ENCODE measurements at places on chromosomes 2 and 18.

DNA sequence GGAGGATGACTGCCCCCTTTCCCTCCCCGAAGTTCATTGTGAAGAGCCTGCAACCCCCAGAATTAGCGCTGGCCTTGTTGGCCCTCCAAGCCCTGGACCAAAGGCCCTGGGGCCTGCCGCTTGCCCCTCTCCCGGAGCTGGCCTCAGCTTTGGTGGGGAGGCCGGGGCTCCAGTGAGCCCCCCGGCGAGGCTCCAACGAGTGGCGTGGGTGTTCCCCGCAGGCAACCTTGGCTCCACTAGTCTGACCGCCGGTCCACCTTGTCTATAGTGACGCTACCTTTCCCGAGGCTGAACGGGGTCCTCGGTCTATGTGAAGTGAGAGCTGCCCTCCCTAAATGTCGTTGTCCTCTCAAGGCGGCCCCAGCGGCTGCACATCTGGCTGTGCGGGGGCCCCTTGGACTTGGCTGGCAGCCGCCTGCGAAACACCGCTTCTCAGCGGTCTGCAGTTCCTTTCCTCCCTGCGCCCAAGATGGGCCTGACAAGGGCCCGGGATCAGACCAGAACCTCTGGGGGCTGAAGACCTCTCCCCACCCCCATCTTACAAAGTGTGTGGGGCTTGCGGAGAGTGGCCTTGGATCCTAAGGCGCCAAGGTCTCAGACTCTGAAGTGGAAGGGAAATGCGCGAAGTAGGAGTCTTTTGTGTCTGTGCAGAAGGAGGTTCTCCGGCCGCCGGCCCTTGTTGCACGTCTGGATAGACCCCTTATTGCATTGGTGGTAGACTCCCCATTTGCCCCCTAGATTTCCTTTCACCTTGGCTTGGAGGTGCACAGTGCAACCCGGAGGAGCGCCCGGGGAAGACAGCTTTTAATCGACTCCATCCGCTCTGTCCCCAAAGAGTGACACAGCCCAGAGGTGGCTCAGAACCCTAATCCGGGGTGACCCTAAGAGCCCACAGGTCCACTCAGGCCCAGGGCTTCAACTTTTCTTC is 3.9 kb upstream of the HOXD10 start:
- DNase-seq, result no peak

- no peak for DNase-seq
Measured at GRCh38 chr18:49227001-49227380, 233.5 kb downstream of the DYM start.

GRCh38 chr2:236687296-236687965 is 117.8 kb downstream of the ACKR3 start:
- DNase-seq, result peak; percentile 55

GRCh38 chr2:219515874-219516629 is 1.8 kb downstream of the ASIC4 start:
- DNase-seq, result no peak

DNA sequence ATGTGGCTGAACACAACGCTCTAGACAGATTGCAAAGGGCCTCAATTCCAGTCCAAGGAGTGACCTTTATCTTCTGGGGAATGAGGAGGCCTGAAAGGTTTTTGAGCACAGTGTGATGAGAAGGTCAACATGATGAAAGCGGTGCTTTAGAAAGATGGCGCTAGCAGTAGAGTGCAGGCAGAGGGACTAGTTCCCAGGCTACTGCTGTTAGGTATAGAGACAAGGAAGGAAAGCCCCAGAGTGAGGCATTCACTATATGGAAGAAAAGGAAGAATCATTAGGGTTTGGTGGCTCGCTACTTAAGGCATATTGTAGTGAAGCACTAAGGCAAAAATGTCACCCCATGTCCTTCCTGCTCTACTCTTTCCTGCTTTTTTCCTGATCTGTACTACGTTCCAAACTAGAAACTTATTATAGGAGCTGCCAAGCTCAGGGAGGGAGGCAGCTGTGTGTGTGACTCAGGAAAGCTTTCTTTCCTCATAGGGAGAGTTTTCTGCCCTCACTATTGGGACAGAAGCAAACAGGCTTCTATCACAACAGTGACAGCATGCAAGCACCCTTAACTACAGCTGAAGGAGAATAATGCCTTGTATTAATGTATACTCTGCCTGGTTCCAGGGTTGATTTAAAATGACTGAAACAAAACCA is 160.8 kb upstream of the CAVIN2 start:
- DNase-seq, result no peak

DNA sequence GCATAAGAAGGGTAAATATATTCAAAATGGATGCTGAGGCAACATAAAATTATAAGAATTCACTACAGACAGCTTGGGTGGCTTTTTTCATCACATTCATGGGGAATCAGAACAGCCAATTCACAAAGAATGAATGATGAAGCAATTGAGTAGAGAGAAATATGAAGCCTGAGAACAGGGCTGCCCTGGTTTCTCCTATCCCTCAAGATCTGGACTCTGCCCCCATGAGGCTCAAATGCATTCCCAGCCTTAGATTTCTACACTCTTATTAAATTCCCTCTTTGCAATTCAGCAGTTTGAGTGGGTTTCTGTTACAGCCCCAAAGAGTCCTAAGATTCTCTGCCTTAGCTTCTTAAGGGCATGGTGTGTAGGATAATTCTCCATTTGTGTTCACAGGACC is 172.5 kb downstream of the MAIP1 start:
- DNase-seq, result no peak

- no peak for DNase-seq
Measured at GRCh38 chr2:25806941-25807340, 71.3 kb downstream of the ASXL2 start.

GRCh38 chr18:59655676-59656075 is 41.5 kb downstream of the CCBE1 start:
- no peak for DNase-seq

DNA sequence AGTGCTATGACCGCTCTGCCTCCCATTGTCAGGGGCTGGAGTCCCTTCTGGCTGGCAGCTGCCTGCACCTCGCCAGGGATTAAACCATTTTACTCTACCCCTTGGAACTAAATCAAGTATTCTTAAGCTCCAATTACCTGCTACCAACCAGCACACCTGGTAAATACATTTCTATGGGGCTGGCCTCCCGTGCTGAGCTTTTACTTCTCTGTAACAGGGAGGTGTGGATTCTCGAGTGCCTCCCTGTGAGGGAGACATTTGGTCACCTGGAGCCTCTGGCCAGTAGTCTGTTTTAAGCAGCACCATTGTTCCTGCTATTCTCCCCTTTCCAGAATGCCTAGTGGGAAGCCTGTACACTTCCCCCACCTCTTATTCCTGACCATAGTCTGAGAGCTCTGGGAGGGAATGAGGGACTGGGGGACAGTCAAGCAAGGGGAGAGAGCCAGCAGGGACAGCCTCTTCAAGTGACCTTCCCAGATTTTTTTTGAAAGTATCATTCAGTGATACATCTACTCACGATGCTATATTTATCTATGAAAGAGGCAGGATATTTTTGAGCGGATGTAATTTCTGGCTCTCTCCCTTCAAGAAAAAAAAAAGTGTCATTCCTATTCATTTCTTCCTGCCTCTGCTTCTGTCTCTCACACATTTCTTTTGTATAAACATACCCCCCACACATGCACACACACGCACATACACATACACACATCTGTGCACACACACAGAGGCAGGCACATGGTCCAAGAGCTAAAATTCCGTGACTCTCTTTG is 112.8 kb downstream of the CAPN13 start:
- no peak for DNase-seq

DNA sequence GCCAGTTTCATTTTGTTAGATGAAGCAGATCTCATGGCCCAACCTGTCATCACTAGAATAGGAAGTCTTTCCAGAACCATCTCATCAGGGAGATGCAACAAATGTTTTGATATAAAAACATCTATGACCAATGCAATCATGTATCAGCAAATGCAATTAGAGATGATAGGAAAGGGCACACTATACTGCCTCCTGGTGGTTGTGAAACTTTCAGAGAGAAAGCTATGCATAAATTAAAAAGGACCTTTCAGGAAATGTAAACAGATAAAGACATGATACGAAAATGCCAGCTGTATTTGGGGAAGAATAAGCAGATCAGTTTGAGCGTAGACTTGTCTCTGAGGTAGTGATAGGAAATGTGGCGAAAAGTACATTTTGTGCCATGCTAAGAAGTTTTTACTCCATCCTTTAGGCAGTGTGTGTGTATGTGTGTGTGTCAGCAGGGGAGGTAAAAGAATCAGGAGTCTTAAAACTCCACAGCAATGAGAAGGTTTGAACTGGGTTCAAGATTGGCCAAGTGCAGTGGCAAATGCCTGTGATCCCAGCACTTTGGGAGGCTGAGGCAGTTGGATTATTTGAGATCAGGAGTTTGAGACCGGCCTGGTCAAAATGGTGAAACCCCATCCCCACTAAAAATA is 479.3 kb downstream of the CPS1 start:
- DNase-seq, result peak; percentile 5

DNA sequence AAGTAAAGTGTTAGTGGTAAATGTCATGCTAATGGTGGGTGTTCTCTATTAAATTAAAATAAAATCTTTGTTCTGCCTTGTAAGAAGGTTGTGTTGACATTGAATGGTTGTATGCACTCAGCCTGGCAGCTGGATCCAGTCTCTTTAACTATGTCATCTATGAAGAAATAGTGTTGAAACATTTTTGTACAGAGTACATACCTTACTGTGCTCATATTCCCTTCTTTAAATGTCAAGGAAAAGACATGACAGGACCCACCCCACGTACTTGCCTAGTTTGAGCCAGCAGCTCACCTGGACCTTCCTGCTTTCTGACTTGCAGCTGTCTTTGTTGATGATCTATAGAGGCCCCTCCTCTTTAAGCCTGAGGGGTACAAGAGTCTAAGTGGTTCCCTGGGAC is 85.6 kb upstream of the ST3GAL5 start:
- DNase-seq, result peak; percentile 0

- DNase-seq, result no peak
Measured at GRCh38 chr2:236566596-236566995, 3.0 kb upstream of the ACKR3 start.

DNA sequence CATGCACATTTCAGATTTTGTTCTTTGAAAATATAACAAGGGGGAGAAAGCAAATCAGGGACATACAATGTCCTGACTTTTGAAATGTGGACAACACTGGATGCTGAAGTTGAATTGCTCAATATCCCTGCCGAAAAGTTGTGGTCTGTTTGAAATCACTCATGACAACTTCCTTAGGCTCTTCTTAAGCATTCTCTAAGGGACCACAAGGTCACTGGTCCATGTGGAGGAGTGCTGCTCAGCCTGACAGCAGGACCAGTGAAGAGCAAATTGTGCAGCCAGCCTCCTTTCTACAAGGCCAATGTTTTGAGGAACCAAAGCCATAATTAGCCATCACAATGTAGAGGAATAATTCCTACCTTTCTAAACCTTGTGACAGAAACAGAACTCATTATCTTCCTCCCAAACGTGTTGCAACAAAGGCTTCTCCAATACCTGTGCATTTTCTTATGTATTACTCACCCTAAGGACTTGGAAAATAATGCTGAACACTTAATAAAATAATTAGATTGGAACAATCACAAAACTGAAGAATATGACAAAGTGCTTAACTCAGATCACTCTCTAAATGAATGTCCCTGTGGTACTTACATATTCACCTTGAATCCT is 1477.6 kb upstream of the NXPH2 start:
- DNase-seq, result no peak

DNA sequence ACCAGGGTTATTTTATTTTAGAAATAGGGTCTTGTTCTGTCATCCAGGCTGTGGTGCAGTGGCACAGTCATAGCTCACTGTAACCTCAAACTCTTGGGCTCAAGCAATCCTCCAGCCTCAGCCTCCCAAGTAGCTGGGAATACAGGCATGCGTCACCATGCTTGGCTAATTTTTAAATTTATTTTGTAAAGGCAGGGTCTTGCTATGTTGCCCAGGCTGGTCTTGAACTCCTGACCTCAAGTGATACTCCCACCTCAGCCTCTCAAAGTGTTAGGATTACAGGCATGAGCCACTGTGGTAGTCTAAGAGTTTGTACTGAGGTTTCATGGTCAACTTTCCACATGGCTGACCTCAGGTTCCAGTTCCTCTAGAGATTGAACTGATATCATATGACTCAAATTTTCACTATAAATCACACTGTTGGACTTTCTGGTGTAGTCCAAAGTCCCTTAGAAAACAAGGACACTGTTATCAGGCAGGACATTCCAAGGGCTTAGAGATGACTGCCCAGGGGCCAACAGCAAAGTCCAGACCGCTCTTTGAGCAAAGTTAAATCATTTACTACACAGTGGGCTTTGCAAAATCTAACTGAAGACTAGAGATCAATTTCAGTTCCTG is 82.0 kb upstream of the MEX3C start:
- no peak for DNase-seq

DNA sequence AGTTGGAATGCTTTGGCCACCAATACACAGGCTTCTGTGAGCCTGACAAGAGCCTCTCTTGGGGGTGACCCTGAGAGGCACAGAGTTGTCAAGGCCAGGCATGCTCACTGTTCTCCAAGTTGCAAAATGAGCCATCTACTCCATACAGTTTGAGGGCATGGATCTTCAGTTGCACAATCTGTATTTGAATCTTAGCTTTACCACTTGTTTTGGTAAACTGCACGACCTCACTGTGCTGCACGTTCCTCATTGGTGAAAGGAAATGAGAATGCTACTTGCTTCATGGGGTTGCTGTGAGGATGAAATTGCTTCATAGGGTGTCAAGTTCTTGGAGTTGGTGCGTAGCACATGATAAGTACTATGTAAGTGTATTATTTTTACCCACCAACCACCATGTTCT is 12.0 kb upstream of the HAAO start:
- no peak for DNase-seq

DNA sequence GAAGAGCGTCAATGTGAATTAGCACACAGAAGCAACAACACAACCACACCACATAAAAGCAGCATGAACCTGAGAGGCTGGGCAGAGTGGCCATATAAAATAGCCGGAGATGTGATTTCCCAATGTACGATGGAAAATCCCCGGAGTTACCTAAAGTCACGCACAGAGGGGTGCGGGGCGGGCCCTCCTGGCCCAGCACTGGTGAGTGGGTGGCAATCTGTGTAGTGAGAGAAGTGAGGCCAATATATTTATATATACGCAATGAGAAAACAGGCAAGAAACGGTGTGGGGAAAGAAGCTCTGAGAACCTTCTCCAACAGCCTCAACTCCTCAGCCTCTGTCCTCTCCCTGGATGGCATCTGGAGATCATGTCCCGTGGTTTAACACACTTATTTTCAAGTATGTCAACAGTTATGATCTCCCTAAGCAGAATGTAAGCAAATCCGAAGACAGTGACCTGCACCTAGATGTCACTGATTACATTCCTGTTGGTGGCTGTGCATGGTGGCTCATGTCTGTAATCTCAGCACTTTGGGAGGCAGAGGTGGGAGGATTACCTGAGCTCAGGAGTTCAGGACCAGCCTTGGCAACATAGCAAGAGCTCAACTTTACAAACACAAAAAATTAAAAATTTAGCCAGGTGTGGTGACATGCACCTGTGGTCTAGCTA is 41.6 kb downstream of the CRACDL start:
- no peak for DNase-seq

- no peak for DNase-seq
Measured at GRCh38 chr2:224847381-224847780, 131.2 kb upstream of the CCDC195 start.

- no peak for DNase-seq
Measured at GRCh38 chr18:75031717-75032317, 177.1 kb downstream of the PTGR3 start.

- DNase-seq, result no peak
Measured at GRCh38 chr18:36406805-36407204, 109.3 kb downstream of the FHOD3 start.

GRCh38 chr18:49625021-49625691 is 63.3 kb downstream of the LIPG start:
- DNase-seq, result no peak

GRCh38 chr2:54866868-54867267 is 143.4 kb downstream of the EML6 start:
- no peak for DNase-seq

GRCh38 chr2:239756031-239756789 is 268.9 kb downstream of the NDUFA10 start:
- DNase-seq, result no peak

GRCh38 chr2:61906186-61906470 is 654 bp downstream of the COMMD1 start:
- no peak for DNase-seq

All from heart right ventricle (tissue), 16 donors.